ENCODE measurements at places on chromosomes 4 and X. TPM values are rescaled to one million over a fixed set of nuclear protein-coding genes. Genes with fewer than 3 reads are reported as not detected.

Gene IBSP
- not detected for total RNA-seq

Gene ETFDH
- total RNA-seq: 17.0 TPM

Gene PI4K2B
- total RNA-seq: 15.7 TPM

Gene BEX2
- 10.0 TPM for total RNA-seq

Gene MTMR8
- total RNA-seq: 0.89 TPM

Gene TMPRSS11B
- total RNA-seq: 0.27 TPM

Gene MAEA
- total RNA-seq: 79.3 TPM

Gene EVC2
- total RNA-seq: 3.5 TPM

DNA sequence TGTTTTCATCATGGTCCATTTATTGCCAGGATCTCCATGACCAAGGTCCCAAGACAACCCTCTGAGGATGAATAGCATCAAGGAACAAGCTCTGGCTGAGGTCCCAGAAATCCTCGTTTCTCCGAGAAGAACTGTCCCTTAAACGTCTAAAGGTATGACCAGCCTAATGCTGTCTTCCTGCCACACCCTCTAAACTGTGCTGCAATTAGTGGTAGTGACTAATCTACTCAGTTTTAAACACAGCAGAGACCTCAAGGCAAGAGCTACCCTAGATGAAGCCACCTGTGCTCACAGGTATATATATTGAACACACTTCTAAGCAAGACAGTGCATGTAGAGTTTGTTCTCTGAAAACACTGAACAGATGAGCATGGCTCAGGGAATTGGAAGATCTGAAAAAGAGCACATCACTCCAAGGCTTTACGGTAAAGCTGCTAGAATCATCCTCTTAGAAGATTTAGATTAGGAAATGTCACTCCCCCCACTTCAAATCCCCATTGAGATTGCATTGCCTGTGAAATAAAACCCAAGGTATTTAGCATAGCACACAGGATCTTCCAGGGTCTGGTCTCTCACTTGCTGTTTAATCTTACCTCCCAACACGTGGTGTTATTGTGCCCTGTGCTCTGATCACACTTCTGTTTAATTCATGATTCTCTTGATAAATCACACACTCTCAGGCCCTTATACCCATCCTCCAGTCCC is 173.9 kb upstream of the VCX3A start:
- no peak overlapping the region for H3K27ac ChIP-seq
- no peaks in the 10 kb centered on the region for H3K36me3 ChIP-seq
- no peaks in the 10 kb centered on the region for H3K4me1 ChIP-seq
- no peaks in the 10 kb centered on the region for H3K27me3 ChIP-seq

DNA sequence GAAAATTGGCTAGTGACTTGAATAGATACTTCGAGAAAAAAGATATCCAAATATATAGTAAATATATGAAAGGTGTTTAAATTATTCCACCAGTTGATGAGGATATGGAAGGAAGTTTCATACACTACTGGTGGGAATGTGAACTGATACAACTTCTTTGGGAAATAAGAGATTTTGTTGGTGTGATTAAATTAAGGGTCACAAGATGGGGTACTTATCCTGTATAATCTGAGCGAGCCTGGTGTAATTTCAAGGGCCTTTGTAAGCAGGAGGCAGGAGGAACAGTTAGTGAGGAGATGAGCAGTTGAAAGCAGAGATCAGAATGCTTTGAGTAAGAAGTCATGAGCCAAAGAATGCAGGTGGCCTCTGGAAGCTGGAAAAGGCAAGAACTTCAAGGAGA is 192.2 kb downstream of the KCTD8 start:
- no peak overlapping the region for H3K27ac ChIP-seq
- H3K27me3 ChIP-seq: no peaks in the 10 kb centered on the region
- no peaks in the 10 kb centered on the region for H3K4me1 ChIP-seq
- no peak overlapping the region for H3K4me3 ChIP-seq

GRCh38 chrX:136450050-136450830 is 37.5 kb upstream of the BRS3 start:
- H3K27ac ChIP-seq: no peak overlapping the region
- H3K27me3 ChIP-seq: no peaks in the 10 kb centered on the region
- DNase-seq: no peak
- H3K36me3 ChIP-seq: no peaks in the 10 kb centered on the region
- H3K4me1 ChIP-seq: no peaks in the 10 kb centered on the region
- no peak overlapping the region for H3K4me3 ChIP-seq

DNA sequence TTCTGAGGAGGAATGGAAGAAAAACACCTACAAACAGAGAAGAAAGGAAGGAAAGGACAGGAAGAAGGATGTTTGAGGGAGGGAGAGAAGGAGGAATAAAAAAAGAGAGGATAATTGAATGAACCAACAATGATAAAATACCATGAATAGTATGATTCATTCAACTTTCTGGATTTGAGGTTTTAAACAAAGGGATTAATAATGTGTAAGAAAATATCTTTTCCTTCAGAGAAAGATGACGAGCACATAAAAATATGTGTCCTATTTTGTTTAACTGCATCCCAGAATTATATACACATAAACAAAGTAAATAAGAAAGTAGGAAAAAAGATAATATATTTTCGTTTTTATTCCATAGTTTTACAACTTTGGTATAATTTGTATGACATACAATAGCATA is 1380.4 kb downstream of the STIM2 start:
- no peak overlapping the region for H3K27ac ChIP-seq
- no peaks in the 10 kb centered on the region for H3K4me1 ChIP-seq
- no peak overlapping the region for H3K4me3 ChIP-seq
- no peaks in the 10 kb centered on the region for H3K36me3 ChIP-seq
- peak; percentile 7 for DNase-seq

DNA sequence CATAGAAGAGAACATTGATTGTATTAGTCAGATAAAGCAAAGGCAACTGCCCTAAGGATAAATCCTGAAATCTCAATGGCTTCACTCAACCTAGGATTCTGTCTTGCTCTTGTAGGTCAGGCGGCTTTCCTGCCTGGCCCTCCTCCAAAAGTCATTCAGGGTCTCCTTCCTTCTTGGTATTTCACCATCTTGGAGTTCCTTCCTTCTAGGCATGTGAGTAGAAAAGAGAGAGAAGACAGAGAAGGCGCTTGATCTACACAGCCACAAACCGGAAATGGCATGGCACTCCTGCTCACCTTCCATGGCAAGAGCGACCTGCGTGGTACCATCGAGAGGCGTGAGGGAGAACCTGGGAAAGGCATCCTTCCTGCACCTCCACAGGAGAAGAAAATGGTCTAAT is 45.3 kb upstream of the HELT start:
- H3K27ac ChIP-seq: no peak overlapping the region
- H3K36me3 ChIP-seq: no peaks in the 10 kb centered on the region
- no peak for DNase-seq
- H3K4me1 ChIP-seq: no peaks in the 10 kb centered on the region

DNA sequence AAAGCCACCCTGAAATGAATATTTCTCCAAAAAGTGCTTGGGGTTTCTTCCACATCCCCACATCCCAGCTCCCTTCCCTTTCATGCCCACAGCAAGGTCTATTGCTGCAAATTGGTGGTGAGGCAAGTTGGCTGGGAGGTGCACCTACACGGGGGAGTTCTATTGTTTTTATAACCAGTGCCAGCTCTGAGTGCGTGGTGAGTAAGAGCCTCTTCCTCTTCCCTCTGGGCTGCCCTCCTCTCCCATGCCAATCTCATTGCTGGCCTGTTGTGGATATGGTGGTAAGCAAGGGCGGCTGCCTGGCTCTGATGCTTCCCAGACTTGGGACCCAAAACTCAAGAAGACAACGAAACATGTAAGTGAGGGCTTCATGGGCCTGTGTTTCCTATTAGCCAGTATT is 204.3 kb downstream of the SHROOM3 start:
- H3K4me1 ChIP-seq: peaks cover 6% of the 10 kb centered on the region
- H3K4me3 ChIP-seq: no peak overlapping the region
- no peaks in the 10 kb centered on the region for H3K36me3 ChIP-seq
- DNase-seq: no peak
- H3K27me3 ChIP-seq: no peaks in the 10 kb centered on the region

DNA sequence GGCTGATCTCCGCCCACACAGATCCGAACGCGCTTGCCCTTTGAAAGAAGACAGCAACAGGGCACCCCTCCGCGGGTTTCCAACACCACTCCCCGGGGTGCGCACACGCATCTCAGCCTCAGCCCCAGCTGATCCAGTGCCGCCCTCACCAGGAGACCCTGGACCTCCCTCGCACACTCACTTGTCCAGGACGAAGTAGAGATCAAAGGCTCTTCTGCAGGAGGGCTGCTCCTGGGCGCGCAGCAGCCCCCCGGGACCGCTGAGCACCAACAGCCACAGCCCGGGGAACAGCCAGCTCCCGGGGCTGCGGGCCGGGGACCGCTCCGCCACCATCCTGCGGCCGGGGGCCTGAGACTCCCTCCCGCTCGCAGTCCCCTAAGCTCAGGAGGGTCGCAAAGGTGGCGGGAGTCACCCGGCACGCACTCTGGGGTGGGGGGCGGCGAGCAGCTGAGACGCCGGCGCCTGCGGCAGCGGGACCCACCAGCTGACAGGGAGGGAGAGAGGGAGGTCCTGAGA is 743 bp downstream of the ANTXR2 start:
- H3K36me3 ChIP-seq: peaks cover 4% of the 10 kb centered on the region
- H3K4me1 ChIP-seq: peaks cover 20% of the 10 kb centered on the region
- no peaks in the 10 kb centered on the region for H3K27me3 ChIP-seq
- peak overlapping the region; percentile 96 for H3K4me3 ChIP-seq
- H3K27ac ChIP-seq: peak overlapping the region; percentile 86

GRCh38 chr4:3342182-3342854 is 49.5 kb downstream of the RGS12 start:
- no peaks in the 10 kb centered on the region for H3K27me3 ChIP-seq
- peak overlapping the region; percentile 29 for H3K27ac ChIP-seq
- DNase-seq: peak; percentile 73
- H3K4me1 ChIP-seq: peaks cover 14% of the 10 kb centered on the region
- peak overlapping the region; percentile 26 for H3K4me3 ChIP-seq
- no peaks in the 10 kb centered on the region for H3K36me3 ChIP-seq

DNA sequence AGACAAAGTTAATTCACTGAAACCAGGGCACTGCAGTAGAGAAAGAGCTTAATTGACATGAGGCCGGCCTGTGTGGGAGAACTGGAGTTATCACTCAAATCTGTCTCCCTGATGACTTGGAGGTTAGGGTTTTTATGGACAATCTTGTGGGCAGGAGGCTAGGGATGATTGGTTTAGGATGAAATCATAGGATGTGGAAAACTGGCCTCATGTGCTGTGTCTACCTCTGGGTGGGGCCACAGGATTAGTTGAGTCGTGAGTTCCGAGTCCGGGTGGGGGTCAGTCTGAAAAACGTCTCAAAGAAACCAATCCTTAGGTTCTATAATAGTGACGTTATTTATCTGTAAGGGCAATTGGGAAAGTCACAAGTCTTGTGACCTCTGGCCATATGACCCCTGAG is 68.1 kb downstream of the UCHL1 start:
- no peaks in the 10 kb centered on the region for H3K36me3 ChIP-seq
- H3K27me3 ChIP-seq: peaks cover 2% of the 10 kb centered on the region
- H3K4me1 ChIP-seq: no peaks in the 10 kb centered on the region
- no peak overlapping the region for H3K27ac ChIP-seq

DNA sequence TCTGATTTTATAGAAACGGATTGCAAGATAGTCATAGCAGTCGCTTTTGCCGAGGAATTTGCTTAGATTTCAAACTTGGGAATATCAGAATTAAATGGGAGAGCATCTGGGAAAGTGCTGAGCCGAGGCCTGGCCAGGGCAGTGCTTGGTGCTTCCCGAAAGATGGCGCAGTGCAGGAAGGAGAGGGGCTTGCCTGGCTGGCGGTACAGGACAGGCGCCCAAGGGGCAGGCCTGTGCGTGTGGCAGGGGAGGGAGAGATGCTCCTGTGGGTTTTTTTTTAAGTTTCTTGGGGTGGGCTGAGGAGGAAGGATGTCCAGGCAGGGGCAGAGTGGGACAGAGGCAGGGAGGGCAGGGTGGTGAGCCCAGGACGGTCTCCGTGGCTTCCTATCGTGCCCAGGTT is 241.1 kb downstream of the AFAP1 start:
- H3K27ac ChIP-seq: no peak overlapping the region
- peaks cover 13% of the 10 kb centered on the region for H3K4me1 ChIP-seq
- peak; percentile 35 for DNase-seq
- H3K4me3 ChIP-seq: no peak overlapping the region
- no peaks in the 10 kb centered on the region for H3K36me3 ChIP-seq

DNA sequence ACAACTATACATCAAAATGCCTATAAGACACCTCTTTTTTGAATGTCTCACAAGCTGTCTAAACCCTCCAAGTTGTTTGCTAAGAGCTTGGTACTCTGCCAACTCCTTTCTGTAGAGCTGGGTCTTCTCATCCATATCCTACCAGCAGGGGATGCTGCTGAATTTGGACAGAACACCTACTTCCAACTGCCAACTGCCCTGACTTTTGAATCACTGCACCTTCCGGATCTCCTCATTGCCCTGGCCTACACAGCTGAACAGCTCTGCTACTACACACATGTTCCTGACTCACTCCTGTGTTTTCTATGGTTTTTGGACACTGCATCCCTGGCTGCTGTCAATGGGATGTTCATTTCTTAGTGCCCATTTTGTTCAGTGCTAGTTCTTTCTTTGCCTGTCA is 18.7 kb downstream of the FAM184B start:
- no peak overlapping the region for H3K4me3 ChIP-seq
- no peak overlapping the region for H3K27ac ChIP-seq
- H3K27me3 ChIP-seq: peaks cover 2% of the 10 kb centered on the region
- DNase-seq: peak; percentile 24

DNA sequence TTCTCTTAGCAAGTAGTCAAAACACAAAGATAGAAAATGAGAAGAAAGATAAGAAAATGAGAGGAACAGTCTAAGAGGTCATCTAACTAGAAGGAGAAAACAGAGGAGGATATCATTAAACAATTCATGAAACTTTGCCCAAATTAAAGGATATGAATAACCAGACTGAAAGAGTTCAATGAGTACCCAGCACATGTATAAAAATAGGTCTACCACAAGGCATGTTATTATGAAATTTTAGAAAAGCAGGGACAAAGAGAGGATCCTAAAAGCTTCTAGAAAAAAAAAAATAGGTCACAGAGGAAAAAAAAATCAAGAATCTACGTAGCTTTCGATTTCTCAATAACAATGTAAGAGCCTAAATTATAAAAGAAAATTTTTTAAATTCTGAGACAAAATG is 118.5 kb downstream of the WDFY3 start:
- no peaks in the 10 kb centered on the region for H3K27me3 ChIP-seq
- DNase-seq: no peak
- no peaks in the 10 kb centered on the region for H3K4me1 ChIP-seq
- H3K4me3 ChIP-seq: no peak overlapping the region

GRCh38 chr4:20520901-20521300 is 179.4 kb upstream of the PACRGL start:
- no peaks in the 10 kb centered on the region for H3K27me3 ChIP-seq
- H3K36me3 ChIP-seq: no peaks in the 10 kb centered on the region
- no peaks in the 10 kb centered on the region for H3K4me1 ChIP-seq
- H3K4me3 ChIP-seq: no peak overlapping the region
- DNase-seq: peak; percentile 71

DNA sequence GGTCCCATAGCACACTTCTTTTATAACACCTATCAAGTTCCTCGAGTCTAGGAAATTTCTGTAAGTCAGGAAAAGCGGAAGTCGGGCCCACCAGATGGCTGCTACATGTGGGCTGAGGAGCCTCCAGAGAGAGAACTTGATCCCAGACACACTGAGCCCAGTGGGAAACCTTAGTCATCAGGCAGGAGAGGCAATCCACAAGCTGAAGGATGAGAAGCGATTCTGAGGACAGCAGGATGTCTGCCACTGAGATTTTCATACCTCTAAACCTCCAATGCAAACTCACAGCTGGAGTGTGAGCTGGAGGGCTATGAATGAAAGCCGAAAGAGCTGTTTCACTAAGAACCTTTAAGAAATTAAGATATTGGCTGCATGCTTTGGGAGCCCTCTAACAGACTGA is 52.6 kb upstream of the PDHA1 start:
- H3K4me1 ChIP-seq: no peaks in the 10 kb centered on the region
- H3K4me3 ChIP-seq: no peak overlapping the region
- no peak overlapping the region for H3K27ac ChIP-seq
- H3K36me3 ChIP-seq: no peaks in the 10 kb centered on the region
- DNase-seq: no peak
- no peaks in the 10 kb centered on the region for H3K27me3 ChIP-seq
